ENCODE measurements at places on chromosomes 12 and 14.

DNA sequence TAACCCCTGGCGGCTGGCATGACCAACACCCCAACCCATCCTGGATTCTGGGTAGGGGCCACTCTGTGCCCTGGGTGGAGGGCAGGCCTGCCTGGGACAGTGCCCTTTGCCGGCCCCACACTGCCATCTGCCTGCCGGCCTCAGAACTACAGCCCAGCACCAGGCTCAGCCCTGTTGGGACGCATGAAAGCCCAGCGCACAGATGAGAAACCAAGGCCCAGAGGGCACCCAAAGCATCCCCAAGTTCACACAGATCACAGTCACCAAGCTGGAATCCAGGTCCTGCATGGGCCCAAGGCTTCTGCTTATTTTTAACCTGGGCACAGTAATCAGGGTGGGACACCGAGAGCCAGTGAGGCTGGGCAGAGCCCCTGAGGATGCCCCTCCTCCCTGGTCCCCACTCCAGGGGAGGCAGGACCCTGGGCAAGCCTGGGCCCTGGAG, 26.2 kb downstream of the RFLNA start:
- DNase-seq = no peak

- DNase-seq = no peak
These were observed 172.8 kb upstream of the DYRK2 start for GRCh38 chr12:67475725-67476124.

- DNase-seq = no peak
These were observed 37.8 kb downstream of the PROX2 start for GRCh38 chr14:74838166-74838565.

DNA sequence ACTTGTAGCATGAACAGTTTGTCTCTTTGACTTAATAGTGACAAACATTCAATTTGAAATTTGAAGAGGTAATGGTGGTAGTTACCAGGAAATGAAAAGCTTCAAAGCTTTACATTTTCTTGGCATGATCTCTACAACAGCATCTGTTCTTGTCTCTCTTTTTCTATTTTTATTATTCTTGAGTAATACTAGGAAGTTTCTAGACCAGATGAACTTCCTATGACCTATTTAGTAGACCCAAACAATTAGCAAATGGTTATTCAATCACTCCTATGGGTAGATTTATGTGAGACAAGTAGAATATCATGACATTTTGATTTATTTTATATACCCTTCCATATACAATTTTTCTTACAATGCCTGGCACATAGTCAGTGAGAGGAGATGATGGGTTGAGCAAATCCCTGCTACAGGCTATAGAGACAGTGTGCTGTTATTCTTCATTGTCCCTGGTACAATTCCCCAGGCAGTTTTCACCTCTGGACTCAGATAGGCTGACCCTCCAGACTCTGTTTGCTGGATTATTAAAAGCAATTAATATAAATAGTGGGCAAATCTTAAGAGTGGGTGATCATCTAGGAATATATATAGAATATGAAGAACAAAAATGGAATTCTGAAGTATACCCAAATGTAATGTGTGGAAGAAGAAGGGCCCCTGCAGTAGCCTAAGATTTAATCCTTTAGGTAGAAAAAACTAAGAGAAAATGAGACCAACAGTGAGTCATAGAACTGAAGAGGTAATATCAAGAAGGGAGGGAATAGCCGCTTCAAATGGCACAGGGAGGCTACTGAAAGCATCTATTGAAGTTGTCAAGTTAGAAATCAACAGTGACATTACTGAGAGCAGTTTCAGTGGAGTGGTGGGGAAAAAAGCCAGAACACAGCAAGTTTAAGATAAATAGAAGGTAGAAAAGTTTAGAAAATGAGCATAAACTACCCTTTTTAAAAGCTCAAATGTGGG, 512.0 kb downstream of the FOXG1 start:
- DNase-seq = no peak

DNA sequence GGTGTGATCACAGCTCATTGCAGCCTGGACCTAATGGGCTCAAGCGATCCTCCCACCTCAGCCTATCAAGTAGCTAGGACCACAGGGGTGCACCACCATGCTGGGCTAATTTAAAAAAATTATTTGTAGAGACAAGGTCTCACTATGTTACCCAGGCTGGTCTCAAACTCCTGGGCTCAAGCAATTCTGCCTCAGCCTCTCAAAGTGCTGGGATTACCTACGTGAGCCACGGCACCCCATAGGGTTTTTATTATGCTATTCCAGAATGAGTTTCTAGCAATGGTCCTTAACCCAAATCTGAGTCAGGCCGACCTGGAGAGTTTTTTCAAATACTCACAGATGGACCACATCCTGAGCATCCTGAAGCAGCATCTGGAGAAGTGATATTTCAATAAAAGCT, 159.8 kb downstream of the CPNE8 start:
- DNase-seq = no peak

DNA sequence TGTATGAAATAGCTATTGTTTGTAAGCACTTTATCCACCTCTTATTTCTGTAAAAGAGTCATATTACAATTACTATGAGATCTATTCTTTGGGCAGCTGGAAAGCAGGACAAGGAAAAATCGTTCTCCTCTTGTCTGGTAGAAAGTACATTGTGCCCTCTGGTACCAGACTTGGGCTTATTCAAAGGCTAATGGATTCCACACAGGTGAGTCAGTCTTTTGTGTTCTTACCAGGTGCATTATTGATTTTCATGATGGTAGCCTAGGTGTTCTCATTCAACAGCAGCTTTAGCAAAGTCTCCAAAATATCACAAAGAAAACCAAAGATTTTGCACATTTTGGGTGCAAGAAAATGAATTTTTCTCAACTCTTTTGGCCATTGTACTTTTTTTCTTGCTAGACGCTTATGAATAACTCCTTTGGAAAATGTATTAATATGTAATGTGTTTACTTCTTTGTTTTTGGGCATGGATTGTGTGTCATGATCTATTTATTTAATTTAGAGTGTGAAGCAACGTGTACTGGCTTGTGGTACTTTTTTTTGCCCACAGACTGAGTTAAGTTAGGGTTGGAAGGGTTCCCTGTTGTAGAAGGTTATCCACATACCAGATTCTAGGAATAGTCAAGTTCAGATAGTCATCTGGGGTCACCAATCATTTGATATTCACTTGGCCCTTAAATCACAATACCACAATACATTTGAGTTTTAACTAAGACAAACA, 26.2 kb downstream of the MNAT1 start:
- DNase-seq = peak; percentile 62

GRCh38 chr12:80293759-80294158, 150.3 kb upstream of the PTPRQ start:
- peak; percentile 96 for DNase-seq

DNA sequence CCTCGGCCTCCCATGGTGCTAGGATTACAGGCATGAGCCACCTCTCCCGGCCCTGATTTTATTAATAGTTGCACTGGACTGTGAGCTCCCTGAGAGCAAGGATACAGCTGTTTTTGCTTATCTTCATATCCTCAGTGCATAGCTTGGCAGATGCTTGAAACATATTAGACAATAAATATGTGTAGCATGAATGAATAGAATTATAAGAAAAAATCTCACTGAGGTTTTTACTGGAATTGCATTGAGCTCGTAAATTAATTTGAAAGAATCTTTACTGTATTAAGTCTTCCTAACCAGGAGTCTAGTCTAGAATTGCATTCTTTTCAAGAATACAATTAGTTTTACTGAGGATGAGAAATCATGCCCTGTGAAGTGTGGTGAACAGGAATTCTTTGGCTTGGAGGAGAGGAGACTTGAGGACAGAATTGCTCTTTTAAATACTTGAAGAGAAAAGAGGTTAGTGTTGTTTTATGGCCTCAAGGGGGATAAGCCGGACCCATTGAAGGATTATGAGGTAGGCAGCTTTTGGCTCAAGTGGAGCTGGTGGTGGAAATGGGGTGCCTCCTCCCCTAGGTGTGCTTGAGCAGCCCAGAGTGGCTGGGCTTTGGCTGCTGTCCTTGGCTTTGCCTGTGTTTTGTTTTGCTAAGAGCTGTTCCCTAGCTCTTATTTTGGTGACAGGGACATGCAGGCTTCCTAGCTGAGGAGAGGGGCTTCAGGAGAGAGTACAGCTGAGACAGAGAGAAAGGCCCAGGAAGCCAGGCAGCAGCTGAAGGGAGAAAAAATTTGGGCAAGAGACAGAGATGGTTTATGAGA, 34.0 kb downstream of the PLEKHD1 start:
- no peak for DNase-seq

GRCh38 chr12:30975581-30975980, 49.0 kb downstream of the TSPAN11 start:
- DNase-seq = no peak

GRCh38 chr12:117901631-117902030, 67.2 kb downstream of the KSR2 start:
- DNase-seq = no peak

GRCh38 chr12:96399120-96399918, 920 bp downstream of the CDK17 start:
- DNase-seq = peak; percentile 88

DNA sequence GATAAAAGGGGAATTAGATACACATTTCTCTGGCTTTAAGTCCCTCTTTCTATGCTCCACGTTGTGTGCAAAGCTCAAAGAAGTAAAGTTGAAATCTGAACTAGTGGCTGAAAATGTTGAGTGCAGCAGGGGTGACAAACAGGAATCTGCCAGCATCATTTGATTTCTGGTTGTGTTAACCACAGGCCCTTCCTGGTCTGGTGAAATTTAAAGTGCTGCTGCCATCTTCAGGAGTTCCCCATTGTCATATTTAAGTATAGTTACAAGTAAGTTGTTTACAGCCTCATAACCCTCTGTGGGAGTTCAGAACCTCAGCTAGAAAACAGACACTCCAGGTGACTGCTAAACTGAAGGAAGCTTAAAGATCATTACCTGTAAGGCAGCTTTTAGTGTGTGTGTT, 90.9 kb upstream of the CCDC196 start:
- peak; percentile 11 for DNase-seq

DNA sequence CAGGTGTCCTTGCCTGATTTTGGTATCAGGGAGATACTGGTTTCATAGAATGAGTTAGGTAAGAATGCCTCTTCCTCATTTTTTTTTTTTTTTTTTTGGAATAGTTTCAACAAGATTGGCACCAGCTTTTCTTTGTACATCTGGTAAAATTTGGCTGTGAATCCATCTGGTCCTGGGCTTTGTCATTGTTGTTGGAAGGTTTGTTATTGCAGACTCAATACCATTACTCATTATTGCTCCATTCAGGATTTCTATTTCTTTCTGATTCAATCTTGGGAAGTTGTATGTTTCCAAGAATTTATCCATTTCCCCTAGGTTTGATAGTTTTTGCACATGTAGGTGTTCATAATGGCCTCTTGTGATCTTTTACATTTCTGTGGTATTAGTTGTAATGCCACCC, 126.0 kb upstream of the KITLG start:
- DNase-seq = no peak

GRCh38 chr14:21299562-21300130, 19.8 kb downstream of the RPGRIP1 start:
- DNase-seq = no peak

- no peak for DNase-seq
These were observed 50.8 kb downstream of the PPP2R5E start for GRCh38 chr14:63492391-63492790.

DNA sequence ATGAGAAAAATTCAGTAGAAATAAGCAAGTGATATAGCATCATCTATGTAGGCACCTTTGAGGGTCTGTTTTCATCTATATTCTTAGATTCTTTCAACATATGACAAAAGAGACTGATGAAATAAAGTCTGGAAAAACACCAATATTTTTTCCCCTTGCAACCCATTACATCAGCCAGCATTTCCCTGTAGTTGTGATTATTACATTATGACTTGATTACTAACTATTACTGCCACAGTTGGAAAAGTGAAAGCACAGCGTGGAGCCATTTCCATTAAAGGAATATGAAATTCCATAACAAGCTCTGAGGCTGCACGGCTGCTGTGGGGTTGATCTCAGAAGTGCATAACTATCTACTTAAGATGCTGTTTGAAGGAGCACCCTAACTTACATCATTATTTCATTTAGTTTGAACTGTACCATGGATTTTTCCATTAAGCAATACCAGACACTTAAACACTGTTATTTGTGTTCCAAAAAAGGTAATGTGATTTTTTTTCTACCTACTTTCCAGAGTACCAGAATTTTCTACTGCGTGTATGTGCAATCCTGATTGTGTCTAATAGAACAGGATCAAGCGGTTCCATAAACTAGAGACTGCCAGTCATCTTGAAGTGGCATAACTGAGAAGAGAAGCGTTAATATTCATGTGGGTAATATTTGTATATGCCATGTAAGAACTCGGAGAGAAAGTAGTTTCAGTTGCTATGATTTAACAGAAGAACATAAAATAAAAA, 405.5 kb downstream of the MDGA2 start:
- DNase-seq = no peak

DNA sequence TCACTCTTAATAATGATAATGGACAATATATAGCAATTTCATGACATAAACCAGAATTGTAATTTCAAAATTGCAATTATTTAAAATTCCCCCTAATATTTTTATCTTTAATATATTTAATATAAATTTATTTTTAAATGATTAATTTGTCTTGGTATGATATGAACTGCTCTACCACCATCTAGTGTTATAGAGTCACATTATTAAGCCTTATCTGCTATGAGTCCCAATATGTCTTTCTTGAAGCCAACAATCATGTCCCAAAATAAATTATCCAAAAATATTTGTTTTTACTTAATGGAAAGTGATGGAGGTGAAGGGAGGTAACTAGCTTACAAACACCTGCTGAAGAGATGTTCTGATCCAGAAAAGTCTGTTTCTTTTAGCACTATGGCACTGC, 151.4 kb downstream of the KCNC2 start:
- DNase-seq = no peak

DNA sequence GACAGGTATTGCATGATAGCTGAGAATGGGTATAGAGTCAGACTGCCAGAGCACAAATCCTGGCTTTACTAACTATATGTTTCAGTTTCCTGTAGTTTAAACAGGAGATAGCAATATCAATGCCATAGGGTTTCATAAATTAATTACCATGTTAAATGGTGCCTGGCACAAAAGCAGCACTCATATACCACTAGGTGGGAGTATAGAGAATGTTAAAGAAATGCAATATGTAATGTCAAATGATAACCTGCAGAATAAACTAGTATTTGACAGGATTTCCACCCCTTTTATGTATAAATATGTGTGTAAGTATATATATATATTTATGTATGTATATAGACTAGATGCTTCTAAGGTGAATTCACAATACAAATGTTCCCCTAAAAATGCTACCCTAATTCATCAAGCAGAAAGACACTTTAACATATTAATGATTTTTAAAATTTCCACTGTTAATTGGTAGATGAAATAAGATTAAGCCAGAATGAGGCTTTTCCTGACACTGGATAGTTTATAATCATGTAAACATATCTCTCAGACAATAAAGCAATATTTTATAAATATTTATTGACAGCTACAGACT, 8.6 kb downstream of the WDR89 start:
- peak; percentile 11 for DNase-seq

DNA sequence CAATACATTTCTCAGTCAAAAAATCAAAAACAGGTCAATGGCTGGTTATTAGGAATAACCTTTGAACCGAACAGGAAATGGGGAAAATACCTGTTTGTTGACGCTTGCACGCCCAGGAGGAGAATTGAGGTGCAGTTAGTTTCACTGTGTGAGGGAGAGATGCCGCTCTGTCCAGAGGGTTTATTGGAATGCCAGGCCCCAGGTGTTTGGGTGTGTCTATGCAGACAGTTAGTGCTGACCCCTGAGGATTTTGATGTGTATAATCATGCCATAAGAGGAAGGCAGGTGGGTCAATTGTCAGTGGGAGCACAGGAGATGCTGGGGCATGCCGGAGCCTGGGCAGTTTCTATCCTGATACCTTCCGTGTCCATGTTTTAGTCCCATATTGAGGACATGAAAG, 100.8 kb upstream of the DIO3 start:
- DNase-seq = no peak

- no peak for DNase-seq
These were observed 46.8 kb downstream of the ATP2B1 start for GRCh38 chr12:89661706-89662330.

Data from NCI-H1417 (cell line).